ENCODE measurements at places on chromosomes 3 and 15.

DNA sequence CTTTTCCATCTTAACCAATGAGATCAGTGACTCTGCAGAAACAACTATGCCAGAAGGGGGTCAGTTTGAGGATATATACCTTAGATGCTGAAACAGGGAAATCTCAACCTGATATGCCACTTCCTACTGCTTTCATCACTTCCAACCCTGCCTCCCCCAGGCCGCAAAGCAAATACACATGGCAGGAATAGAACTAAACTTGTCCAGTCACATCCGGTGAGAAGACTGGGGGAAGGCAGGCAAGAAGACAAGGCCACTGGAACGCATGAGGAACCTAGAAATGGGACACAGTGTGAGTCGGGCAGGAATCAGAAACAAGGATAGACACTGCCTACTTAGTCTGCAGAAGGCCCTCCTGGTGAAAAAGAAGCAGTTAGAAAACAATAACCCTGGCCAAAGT lies 90.6 kb downstream of the MYO5A start:
- DNase-seq, result no peak

DNA sequence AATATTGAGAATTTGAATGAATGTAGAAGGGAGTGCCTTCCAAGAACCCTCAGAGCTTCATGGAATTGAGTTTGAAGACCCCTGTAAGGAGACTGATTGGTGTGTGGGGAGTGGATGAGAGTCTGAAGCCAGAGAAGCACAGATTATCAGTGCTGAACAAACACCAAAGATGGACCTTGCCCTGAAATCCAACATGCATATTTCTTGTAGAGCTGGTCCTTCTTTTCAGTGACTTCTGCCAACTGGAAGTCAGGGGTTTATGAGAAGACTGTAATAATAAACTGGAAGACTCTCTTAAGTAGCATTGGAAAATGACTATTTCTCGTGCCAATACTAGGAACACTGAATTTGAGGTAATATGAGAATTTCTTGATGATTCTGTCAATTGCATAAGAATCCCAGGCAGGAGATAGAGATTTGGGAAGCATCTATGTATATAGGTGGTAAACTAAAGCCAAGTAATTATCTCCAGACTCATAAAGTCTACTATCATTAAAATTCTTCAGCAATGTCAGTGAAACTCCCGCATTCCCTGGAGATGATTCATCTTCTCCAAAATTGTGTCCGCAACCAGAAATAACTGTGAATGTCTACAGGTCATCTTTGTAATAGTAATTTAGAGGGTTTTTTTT lies 213.8 kb downstream of the IL5RA start:
- no peak for DNase-seq

- no peak for DNase-seq
Measured at GRCh38 chr3:134110963-134111362, 81.2 kb upstream of the SLCO2A1 start.

DNA sequence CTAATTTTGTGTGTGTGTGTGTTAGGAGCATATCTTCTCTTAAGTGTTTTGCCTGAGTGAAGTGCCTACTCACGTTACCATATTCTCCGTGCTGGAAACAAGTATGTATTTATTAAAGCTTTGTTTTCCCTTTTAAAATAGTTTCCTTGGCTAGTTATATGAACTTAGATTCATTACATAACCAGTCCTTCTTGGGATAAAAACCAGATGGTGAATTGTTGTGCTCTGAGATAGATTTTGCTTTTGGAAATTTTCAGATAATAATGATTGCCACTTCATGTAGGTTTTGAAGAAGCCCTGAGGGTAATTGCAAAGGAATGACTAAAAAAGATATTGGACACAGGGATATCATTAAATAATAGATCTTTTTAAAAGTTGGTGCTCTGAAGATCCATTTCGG lies 390.2 kb upstream of the SGO1 start:
- no peak for DNase-seq

GRCh38 chr3:127167315-127168043 lies 25.5 kb upstream of the PRR23E start:
- DNase-seq, result no peak

- DNase-seq, result no peak
Measured at GRCh38 chr3:34212656-34213055, 414.2 kb downstream of the PDCD6IP start.

- DNase-seq, result no peak
Measured at GRCh38 chr3:143363276-143363675, 243.7 kb downstream of the CHST2 start.

DNA sequence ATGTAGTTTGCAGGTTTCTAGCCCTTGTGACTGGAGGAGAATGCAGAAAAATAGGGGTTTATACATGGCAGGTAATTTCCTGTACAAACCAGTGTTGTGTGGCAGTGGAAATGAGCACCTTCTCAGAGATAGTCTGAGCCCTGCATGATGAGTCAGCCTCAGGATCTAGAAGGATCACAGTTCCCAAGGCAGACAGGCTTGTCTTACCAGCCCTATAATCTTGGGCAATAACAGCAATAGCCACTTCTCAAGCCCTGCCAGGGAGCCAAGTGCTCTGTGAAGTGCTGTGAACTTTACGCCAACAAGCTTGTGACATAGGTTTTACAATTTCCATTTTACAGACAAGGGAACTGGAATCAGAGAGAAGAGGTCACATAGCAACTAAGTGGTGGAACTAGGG lies 89.4 kb downstream of the CD47 start:
- DNase-seq, result no peak

- DNase-seq, result no peak
Measured at GRCh38 chr3:185361920-185362319, 1.0 kb upstream of the MAP3K13 start.

DNA sequence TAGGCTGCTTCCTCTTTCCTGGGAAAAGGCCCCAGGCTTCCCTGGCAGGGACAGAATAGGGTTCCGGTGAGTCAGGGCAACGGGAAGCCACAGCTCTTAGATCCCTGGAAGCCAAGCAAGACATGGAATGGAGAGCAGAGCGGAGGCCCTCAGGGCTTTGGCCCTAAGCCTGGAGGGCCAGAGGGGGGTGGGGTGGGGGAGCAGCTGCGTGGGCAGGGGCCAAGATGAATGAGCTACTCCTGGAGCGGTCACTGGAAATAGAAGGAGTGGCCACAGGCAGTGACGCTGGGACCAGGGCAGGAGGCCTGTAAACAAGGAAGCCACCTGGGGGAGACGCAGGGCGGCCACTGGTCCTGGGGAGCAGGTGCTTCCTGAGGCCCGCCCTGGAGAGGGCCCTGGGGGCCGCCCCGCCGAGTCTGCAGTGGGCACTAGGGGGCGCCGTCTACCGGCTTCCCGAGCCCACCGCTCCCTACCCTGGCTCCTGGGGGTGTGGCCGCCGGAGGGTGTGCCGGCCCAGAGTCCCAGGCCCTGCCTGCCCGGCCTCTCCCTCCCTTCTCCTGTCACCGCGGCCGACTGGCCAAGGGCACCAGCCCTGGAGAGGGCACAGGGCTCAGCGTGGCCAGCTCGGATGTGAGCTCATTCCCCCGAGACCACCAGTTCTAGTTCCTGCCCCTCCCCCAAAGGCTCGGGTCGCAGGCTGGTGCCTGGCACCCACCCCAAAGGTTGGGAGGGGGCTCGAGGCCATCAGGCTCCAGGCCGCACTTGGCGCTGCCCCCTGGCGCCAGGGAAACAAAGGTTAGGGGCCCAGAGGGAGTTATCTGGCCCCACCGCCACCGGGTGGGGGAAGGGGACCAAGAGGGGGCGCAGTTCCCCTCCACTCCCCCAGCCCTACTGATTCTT lies 12.1 kb downstream of the VPS18 start:
- no peak for DNase-seq

DNA sequence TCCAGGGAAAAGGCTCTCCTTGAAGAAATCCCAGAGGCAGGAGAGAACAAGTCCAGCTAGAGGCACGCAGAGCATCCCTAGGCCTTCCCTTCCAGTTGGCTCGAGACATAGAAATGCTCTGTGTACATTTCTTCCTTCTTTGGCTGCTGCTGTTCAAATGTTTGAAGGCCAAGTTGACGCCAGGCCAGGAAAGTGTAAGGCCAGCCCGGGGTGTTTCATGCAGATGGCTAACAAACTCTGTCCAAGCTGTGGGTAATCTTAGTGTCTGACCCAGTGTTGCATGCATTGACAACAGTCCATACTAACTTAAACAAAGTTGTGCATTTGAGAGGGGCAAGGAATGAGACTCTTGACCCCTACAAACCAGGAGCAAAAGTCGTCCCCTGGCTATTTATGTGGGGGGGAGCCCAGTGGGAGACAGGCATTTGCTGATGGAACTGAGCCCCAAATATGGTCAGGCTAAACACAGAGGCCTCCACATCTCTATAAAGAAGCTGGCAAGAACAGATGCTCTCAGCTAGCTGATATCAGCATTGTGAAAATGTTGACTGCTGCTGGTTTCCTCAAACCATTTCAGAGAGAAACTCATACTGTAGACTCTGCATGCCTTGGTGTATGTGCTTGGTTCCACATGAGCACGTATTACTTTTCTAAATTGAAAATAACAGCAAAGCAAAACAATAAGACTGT lies 139.5 kb downstream of the ADAMTS9 start:
- no peak for DNase-seq

GRCh38 chr3:58095603-58096138 lies 87.4 kb downstream of the FLNB start:
- DNase-seq, result no peak

- DNase-seq, result no peak
Measured at GRCh38 chr3:114476511-114476910, 182.7 kb downstream of the TIGIT start.
